Pons (tissue), 1 donor: ENCODE measurements at places on chromosomes 1 and 21.

GRCh38 chr1:149885339-149886120 is 13.8 kb upstream of the BOLA1 start:
- DNase-seq: peak; percentile 81

- no peak for DNase-seq
These were observed 2.0 kb upstream of the TTC24 start for GRCh38 chr1:156577550-156577949.

DNA sequence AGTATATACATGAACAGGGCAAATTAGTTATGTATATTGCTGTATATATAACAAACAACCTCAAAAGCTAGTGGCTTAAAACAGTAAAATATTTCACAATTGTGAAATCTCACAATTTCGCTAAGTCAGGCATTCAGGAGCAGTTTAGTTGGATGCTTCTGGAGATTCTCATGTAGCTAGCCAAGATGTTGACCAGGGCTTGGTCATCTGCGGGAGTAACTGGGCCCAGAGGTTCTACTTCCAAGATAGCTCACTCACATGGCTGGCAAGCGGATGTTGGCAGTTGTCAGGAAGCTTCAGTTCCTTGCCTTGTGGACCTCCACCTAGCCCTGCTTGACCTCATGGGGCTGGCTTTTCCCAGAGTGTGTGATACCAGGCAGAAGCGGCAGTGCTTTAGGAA is 95.6 kb downstream of the TTC3 start:
- no peak for DNase-seq

DNA sequence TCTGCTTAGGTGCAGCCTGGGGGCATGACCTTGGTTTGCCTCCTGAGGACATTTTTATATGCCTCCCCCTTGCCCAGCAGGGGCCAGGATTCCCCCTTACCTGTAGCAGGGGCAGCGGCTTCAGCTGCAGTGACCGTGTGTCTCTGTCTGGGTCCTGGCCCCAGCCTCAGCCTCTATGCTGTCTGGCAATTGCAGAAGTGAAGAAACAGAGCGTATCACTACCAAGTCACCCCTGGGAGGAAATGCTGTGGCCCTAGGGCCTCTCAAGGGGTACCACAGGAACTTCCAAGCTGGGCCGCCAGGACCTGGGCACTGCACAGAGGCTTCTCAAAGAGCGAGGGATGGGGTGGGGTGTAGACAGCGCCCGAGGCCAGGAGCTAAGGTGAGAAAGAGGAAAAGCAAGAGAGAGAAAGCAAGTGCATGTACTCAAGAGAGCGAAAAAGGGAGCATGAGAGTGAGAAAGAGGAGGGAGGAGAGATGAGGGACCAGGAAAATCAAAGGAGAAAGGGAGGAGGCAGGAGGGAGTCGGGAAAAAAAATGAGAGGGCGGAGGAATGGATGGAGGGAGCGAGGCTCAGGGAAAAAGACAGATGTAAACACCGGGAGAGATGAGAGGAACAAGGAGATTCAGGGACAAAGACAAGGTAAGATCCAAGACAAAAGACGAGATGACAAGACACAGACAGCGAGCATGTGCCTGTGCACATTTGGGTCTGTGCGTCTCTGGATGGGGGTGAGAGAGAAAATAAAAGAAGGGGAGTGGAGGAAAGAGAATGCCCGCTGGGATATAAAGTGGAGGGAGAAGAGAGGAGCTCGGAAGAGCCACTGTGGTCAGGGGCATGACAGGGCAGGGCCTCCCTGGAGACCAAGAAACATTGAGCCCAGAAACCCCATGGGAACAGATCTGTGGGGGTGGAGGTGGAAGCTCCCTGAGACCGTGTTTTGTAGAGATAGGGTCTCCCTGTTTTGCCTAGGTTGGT is at the start of gene PTAFR:
Gene PTAFR, minus strand, starts transcription at position 199 of the 979 bp plus-strand sequence. CDS start 25,669 bp downstream, outside the sequence.
- no peak for DNase-seq

- DNase-seq: no peak
These were observed 91.9 kb downstream of the GABPA start for GRCh38 chr21:25826652-25827051.

- DNase-seq: peak; percentile 81
These were observed 53.6 kb upstream of the RUNX1 start for GRCh38 chr21:35102488-35103371.

DNA sequence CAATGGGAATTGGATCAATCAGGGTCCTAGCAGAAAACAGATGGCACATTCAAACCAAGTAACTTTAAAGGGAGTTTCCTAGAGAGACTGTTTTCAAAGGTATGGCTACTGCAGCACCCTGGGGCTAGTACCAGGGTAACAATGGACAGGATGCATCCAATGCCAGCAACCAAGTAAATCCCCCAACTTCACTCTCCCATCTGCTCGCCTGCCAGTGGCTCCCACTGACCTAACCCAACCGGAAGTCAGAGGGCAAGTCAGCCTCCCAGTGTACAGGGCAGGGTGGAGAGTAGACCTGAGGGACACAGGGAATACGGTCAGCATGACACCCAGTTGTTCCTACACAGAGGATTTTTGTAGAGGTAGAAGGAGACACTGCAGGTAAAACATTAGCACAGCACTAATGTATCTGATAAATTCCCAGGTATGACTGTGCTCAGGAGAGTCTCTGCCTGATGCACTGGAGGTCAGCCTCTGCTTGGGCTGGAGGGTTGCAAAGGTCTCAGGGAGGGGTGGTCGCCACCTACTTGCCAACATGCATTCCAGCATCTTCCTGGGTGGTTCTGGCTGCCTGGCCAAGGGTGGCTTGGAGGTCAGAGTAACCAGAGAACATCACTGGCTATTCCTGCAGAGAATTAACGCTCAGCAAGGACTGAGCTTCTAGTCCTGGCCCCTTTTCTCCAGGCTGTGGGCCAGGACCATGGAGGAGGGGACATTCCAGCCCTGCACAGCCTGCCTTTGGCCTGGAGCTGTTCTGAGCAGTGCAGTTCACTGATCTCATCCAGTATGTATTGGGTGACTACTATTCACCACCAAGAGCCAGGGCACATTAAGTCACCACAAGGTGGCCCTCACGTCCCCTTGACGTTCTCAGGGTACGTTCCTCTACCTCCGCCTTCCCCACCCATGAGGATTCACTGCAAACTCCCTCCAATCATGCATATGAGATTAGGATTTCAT is 5.1 kb upstream of the GJA4 start:
- no peak for DNase-seq

DNA sequence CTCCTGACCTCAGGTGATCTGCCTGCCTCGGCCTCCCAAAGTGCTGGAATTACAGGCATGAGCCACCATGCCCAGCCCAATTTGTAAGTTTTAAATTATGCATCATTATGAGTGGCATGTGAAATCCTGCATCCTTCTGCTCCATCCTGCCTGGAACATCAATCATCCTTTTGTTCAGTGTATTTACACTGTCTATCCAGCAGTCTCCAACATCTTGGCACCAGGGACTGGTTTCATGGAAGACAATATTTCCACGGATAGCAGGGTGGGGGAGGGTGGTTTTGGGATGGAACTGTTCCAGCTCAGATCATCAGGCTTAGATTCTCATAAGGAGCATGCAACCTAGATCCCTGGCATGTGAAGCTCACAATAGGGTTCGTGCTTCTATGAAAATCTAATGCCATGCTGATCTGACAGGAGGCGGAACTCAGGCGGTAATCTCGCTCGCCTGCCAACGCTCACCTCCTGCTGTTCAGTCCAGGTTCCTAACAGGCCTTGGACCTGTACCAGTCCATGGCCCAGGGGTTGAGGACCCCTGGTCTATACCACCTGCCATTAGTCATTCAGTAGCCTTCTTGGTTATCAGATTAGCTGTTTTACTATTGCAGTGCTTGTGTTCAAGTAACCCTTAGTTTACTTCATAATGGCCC is 22.2 kb upstream of the TCEA3 start:
- peak; percentile 44 for DNase-seq

- no peak for DNase-seq
These were observed 9.6 kb downstream of the ST6GALNAC3 start for GRCh38 chr1:76084029-76084627.

DNA sequence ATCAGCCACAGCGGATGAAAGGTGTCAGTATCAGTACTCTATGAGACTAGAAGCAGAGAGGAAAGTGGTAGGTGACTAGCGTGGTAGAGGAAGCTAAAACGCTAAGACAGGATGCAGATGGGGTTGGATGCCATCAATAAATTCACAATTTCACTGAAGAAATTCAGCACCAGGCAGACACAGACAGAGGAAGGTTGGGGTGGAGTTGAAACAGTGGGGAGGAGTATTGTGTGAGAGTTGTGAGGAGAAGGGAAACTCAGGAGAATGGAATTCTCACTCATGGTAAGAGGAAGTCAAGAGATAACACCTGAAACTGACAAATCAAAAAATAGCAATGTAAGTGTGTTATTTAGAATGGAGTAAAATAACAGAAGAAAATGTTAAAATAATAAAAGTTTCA is 208.5 kb upstream of the DAB1 start:
- DNase-seq: no peak

DNA sequence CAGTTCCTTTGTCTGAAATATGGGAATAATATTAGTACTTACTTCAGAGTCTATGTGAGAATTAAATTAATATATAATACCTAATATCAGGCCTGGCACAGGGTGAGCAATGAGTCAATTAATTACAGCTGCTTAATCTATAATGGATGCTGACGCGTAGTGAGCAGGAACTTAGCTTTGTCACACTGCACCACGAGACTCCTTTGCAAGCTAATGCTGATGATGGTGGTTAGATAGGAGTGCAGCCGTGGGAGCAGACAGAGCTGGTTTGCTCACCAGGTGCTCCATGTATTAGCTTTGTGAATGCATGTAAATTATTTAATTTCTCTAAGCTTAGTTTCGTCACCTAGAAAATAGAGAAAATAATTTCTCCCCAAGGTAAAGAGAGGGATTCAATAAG is 35.1 kb downstream of the KCNJ15 start:
- no peak for DNase-seq

DNA sequence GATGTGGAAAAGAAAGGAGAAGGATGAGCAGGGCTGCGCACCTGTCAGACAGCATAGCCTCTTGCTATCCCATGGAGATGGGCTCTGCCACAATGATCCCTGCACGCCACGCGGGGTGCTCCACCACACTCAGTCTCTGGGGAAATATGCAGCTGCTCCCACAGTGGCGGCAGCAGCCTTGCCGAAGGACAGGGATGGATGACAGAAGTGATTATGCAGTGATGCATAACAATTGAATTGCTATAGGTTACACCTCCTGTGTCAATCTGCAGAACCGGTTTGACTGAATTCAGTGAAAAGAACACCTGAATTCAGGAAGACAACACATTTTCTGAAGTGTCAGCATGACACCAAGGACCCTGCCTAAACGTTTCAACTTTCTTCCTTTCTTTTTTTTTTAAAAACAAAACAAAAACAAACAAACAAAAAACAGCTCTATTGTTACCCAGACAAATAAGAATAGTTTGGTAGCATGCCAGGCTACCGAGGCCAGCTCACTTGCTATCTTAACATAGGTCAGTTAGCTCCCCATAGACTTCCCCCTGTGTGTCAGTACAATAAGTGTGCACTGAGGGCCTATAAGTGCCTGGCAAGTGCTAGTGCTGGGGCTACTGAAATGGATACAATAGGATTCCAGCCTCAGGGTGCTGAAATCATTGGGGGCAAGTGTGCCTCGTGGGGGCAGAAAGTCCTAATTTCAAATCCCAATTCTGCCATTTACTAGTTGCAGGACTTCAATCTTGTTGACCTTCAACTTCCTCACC is 127.6 kb upstream of the LMO4 start:
- no peak for DNase-seq

DNA sequence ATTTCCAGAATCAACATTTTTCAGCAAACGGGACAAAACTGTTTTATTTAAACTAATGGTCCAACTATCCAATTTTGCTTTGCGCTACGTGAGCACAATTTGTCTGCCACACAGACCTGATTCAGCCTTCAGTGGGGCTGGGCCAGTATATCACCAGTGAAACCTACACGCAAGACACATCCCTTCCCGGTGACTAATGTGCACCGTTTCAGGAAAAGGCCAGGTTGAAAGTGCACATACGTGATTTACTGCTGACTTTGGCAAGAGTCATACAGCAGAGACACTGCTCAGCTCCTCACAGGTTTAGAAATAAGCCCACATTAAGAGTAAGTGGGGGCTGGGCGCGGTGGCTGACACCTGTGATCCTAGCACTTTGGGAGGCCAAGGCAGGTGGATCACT is 5.1 kb upstream of the TMEM51 start:
- no peak for DNase-seq

GRCh38 chr1:219299420-219299819 is 125.7 kb downstream of the LYPLAL1 start:
- no peak for DNase-seq

DNA sequence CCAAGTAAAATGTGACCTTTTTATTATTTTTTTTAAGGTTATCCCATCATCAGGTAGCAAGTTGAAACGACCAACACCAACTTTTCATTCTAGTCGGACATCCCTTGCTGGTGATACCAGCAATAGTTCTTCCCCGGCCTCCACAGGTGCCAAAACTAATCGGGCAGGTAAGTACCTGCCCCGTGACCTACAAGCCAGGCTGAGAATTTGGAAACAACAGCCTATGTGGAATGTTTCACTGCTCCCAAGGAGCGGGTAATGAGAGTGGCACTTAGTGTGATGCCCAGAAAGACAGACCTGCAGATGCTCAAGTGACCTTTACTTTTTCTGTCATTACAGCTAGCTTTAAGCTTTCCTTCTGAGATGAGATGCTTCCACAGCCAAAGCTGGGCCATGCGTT is 6.9 kb upstream of the BMP8A start:
- no peak for DNase-seq

GRCh38 chr1:77375990-77376389 is 94.2 kb downstream of the AK5 start:
- DNase-seq: no peak

- DNase-seq: no peak
These were observed 71.1 kb downstream of the EPB41 start for GRCh38 chr1:28985427-28985826.

- DNase-seq: no peak
These were observed 77.1 kb upstream of the TNR start for GRCh38 chr1:175820456-175821025.

- no peak for DNase-seq
These were observed 90.0 kb upstream of the TLR5 start for GRCh38 chr1:223233019-223233409.

DNA sequence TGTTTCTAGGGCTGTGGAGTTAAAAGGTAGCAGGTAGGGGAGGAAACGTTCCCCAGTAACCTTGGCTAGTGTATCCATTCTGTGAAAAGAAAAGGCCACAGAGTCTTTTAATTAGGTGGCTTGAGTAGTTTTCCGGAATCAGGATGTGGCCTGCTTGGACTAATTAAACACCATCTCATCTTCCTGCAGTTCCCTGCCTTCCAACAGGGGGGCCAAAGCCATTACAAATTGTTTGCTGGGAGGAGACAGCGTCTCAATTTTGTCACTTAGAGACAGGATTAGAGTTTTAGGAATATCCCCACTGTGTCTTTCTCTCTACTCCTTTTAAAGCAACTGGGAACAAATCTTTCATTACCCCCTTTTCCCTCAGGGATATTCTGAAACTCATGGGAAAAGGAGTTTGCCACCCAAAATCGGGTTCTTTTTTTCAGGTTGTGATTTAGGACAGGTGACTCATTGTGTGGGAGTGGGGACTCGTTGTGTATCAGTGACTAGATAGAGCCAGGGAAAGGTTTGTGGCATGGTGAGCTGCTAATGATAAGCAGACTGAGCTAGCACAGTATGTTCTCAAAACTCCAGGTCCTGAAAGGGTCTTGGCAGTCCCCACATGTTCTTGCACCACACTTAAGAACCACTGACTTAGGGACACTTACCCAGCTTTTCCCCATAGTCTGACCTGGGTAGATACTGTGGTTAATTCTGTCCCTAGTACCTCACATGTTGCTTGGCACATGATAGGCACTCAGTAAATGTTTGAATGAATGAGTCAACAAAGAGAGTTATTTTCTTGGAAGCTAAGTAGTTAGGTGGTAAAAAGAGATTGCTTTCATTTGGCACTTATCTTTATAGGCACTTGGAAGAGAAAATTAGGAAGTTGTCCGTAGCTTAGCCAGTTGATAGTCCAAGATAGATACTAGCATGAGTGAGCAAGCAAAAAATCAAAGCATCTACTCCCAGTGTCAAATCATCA is 22.5 kb downstream of the INTS3 start:
- no peak for DNase-seq
